ENCODE measurements at places on chromosomes 5 and 9.

- DNase-seq, result no peak
Measured at GRCh38 chr5:124936626-124936933, 190.1 kb upstream of the ZNF608 start.

- no peak for DNase-seq
Measured at GRCh38 chr9:127926906-127927200, 3.7 kb downstream of the PIP5KL1 start.

DNA sequence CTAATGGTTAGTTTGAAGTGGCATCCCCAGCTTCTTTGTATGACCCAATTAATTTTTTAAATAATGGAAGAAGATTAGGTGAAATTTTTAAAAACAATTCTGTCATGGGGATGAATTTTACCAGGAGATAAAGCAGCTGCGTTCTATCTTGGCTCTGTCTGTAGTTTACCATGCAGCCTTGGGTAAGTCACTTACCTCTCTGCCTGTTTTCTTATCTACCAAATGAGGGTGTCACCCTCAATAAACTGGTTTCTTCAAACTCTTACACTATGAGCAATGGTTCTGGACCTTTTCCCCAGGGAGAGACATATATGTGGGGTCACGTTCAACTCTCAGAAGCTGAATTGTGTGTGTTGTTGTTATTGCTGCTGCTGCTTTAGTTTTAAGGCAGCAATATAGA, 71.7 kb downstream of the TEX10 start:
- no peak for DNase-seq

DNA sequence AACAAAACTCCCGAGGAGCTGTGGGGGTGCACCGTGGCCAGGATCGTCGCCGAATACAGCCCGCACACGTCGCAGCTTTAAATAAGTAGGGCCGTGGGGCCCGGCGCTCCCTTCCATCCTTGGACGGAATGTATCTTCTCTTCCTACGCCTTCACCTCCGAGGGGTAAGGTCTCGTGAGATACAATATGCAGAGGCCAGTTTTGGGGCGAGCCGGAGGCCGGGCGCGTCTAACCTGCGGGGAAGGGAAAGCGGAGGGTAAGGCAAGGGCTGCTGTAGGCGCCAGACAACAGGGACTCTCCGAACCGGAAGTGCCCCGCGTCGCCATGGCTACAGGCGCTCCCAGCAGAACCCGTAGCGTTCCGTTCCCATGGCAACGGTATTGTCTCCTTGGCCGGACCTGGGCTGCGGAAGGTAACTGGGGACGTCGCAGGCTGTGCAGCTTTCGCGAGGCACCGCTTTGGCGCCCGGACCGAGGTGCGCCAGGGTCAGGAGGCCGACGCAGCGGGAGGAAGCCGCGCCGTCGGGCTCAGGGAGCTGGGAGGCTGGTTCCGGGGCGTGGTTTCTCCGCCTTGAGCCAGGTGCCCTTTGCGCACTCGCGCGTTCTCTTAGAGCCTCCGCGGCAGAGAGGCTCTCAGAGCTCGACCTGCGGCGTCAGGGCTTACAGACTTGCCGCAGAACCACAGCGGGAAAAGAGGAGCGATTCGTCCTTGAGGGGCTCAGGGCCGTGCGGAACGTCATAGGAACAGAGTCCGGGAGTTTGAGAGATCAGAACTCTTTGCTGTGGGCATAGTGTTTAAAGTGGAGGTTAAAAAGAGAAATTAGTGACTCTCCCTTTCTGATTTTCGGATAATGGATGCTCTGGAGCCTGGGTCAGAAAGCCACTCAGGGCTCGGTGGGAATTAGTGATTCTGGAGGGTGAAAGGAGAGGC, at the start of gene TTC23L:
TSS of gene TTC23L (plus strand) at position 380 of the 930 bp plus-strand sequence. CDS start 1,508 bp downstream, outside the sequence.
- peak; percentile 96 for DNase-seq

DNA sequence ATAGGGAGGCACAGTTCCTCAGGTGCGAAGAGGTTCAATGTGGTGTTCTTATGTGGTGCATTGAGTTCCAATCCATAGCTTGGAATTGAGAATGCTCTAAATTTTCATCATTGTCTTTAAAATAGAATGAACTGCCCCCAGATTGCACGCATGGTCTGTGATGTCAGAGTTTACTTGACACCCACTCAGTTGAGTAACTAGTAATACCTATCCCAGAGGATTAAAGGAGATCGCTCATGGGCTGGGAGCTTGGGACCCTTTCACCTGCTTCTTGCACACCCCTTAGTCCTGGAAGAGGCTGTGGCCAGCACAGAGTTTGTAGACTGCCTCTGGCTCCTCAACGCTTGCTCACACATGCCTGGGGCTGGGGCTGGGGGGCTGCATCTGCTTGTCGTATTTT, 95.1 kb upstream of the OTULINL start:
- DNase-seq, result no peak

DNA sequence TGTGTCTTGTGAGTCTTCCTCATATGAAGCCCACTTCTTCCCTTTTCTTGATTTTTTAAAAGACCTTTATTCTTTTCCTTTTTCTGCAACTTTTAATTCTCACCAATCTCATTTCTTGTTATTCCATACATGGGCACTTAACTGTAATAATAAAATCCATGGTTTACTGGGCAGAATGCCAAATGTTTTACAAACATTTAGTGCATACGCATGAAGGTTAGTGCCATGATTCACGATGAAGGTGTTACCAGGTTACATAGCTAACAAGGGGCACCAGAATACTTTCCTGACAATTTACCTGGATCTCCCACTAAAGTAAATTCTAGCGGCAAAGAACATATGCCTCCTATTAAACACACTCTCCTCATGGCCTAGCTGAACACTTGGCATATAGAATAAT, 28.5 kb downstream of the MAN2A1 start:
- no peak for DNase-seq

- no peak for DNase-seq
Measured at GRCh38 chr5:95102687-95103086, 182.2 kb downstream of the MCTP1 start.

Data from spinal cord (tissue), 10 donors.